ENCODE measurements at places on chromosomes 11 and 22. TPM values are rescaled to one million over a fixed set of nuclear protein-coding genes. Genes with fewer than 3 reads are reported as not detected.

DNA sequence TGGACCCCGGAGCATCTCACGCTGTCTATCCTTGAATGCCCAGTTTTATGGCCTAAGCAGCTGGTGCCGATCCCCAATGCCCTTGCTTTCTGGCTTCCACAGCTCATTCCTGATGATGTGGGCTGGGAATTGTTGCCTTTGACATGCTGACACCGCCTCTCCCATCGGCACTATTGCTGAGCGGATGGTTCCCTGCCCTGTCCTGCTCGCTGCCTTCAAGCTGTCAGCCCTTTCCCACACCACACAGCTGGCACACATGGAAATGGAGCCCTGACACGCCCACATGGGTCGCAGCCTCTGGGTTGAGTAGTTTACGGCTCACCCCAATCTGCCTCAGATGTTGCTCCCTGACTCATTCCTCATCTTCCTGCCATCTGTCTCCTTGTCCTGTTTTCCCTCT lies 110.2 kb upstream of the SESN3 start:
- DNase-seq, result no peak

DNA sequence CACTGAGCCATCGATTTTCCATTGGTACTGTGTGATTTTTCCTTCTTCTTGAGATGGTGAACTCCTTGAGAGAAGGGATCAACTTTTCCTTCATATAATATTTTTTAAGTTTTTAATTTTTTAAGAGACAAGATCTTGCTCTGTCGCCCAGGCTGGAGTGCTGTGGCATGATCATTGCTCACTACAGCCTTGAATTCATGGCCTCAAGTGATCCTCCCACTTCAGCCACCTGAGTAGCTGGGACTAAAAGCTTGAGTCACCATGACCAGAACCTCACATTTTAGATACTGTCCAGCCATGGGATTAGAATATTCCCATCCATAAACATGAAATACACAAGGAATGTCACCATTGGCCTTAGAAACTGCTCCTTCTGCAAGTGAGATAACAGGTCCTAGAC lies 66.9 kb upstream of the CHRM4 start:
- no peak for DNase-seq

DNA sequence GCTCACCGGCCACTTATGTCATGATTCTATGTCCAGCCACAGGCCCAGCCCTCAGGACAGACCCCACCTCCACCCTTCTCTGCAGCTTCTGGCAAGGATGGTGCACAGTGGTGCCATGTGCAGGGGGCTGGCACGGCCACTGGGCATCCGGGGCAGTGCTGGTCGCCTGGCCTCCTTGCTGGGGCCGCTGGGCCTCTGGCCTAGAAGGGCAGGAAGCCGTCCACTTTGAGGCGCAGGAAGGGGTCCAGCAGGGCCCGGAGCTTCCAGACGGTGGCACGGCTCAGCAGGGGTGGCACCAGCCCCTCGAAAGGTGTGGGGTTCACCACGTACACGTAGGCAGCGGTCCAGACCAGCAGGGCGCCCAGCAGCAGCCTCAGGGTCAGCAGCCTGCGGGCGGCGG lies 2.4 kb downstream of the CCDC188 start:
- no peak for DNase-seq

DNA sequence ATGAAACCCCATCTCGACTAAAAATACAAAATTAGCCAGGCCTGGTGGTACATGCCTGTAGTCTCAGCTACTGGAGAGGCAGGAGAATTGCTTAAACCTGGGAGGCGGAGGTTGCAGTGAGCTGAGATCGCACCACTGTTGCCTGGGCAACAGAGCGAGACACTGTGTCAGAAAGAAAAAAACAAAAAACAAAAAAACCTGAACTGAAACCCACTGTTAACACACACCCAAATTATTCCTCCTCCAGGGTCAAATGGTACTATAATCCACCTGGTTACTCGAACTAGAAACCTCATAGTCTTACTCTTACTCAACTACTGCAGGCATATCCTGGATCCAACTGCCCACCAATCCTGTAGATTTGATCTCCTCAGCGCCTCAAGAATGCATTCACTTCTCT lies 35.5 kb downstream of the USP28 start:
- no peak for DNase-seq

GRCh38 chr11:73386016-73386415 lies 9.8 kb downstream of the RELT start:
- DNase-seq, result no peak

- DNase-seq, result peak; percentile 54
Measured at GRCh38 chr22:39135092-39135896, 17.2 kb downstream of the CBX7 start.

The HSPB2 gene
- total RNA-seq, result not detected

All from activated CD4-positive, alpha-beta memory T cell treated with anti-CD3 and anti-CD28 coated beads for 36 hours (primary cell).